ENCODE measurements at places on chromosomes 5 and 9.

GRCh38 chr9:37374892-37375291 lies 47.6 kb upstream of the GRHPR start:
- DNase-seq, result no peak

GRCh38 chr9:83047839-83048775 lies 14.8 kb downstream of the RASEF start:
- no peak for DNase-seq

DNA sequence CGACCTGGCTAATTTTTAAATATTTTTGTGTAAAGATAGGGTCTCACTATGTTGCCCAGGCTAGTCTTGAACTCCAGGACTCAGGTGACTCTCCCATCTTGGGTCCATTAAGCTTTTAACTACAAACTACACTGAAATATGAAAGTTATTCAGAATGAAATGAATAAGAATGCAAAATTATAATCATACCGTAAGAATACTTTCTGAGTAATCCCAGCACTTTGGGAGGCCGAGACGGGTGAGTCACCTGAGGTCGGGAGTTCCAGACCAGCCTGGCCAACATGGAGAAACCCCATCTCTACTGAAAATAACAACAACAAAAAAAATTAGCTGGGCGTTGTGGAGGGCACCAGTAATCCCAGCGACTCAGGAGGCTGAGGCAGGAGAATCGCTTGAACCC lies 1.1 kb upstream of the ORM1 start:
- no peak for DNase-seq

DNA sequence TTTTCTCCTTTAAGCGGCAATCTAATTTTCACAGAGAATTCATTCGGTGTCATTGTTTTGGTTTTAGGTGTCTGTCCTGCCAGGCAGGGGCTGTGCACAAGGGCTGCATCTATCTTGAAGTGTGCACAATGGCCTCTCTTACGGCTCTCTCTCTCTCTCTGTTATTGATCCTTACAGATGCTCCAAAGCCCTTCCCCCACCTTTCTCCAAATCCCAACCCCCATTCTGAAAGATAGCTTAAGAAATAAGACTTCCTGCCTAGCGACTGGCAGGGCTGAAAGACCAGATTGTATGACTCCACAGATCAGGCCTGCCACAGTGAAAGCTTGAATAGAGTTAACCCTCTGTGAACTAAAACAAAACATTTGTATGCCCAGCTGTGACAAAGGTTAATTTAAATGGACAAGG lies 86.5 kb upstream of the NR5A1 start:
- no peak for DNase-seq

- no peak for DNase-seq
Observed at GRCh38 chr5:157540707-157541446, 34.7 kb downstream of the ADAM19 start.
